Regular cardiac myocyte (primary cell): ENCODE measurements at places on chromosomes 13 and 19. TPM values are rescaled to one million over a fixed set of nuclear protein-coding genes. Genes with fewer than 3 reads are reported as not detected.

The RUBCNL gene
- 0.19 and 0.28 TPM in 2 replicates for total RNA-seq

The FCER2 gene
- total RNA-seq = not detected in 2 replicates

The NKPD1 gene
- total RNA-seq = under 0.01 and 0.56 TPM in 2 replicates

The ZNF665 gene
- 3.6 and 6.8 TPM in 2 replicates for total RNA-seq

The PODNL1 gene
- 0.58 and 0.85 TPM in 2 replicates for total RNA-seq

The NOVA2 gene
- total RNA-seq = under 0.01 TPM in 2 replicates

The ZNF528 gene
- total RNA-seq = 17.1 and 26.5 TPM in 2 replicates

The ZNF587 gene
- 24.9 and 35.0 TPM in 2 replicates for total RNA-seq

The HSH2D gene
- not detected in 2 replicates for total RNA-seq
